PC-9 (cell line): ENCODE measurements at places on chromosomes 12 and 14. TPM values are rescaled to one million over a fixed set of nuclear protein-coding genes. Genes with fewer than 3 reads are reported as not detected.
A peak's percentile ranks its signal among the peaks of the same experiment; 100 is the strongest.

DNA sequence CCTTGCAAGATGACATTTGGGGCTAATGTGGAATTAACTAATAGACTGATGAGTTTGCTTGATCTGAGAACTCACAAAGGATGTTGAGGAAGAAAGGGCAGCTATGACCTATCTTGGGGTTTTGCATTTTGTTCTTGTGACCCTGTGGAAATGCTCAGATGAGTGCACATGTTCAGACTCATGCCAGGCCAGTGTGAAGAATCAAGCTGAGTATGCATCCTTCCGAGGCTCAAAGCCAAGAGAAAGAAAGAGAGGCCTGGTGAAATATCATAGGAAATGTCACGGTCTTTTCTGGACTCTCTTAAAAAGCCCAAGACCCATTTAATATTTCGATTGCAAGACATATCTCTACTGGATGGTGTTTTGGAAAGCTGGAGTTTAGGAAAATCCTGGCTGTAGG is 96.3 kb downstream of the CACNA1C start:
- no peak for DNase-seq

DNA sequence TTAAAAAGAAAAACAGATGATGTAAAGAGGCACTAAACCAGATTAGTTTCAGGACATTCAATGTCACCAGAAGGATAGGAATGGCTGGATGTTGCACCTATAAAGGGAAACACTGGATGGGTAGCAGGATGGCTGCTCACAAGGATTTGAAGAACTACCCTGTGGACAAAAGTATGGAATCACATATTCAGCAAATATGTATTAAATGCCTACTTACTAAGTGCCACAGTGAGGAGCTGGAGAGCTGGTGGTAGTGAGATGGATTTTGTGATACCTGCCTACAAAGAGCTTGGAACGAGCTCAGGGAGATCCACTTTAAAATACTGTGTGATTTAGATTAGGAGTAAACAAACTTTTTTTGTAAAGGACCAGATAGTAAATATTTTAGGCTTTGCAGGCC is 316.2 kb downstream of the PAWR start:
- DNase-seq = no peak

DNA sequence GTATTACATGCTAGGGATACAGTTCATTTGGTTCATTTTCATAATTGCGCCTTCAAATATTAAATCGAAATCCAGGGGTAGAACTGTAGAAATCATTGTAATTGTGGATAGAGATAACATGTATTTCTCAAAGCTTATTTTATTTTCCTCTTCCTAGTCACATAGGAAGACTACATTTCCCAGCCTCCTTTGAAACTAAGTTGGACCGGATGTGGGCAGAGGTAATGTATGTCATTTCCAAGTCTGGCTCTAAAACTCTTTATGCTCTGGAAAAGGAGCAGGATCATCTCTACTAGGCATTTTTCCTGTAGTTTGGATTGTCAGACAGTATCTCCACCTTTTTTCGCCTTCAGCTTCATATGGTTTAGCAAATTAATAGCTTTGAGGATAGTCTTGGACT is 70.1 kb upstream of the CRY1 start:
- no peak for DNase-seq

Gene KLRC1
- total RNA-seq = not detected in 2 replicates

GRCh38 chr14:33347796-33348195 is 409.1 kb downstream of the NPAS3 start:
- DNase-seq = no peak

Gene ARMH4
- total RNA-seq = not detected in 2 replicates

- DNase-seq = no peak
These were observed 716 bp downstream of the TMEM179 start for GRCh38 chr14:104603711-104604401.

- DNase-seq = no peak
These were observed at the start of gene RNASE7 for GRCh38 chr14:21041676-21042433. Gene RNASE7, plus strand, starts transcription at chr14:21042362. Its CDS starts 631 bp downstream, at chr14:21042993.

DNA sequence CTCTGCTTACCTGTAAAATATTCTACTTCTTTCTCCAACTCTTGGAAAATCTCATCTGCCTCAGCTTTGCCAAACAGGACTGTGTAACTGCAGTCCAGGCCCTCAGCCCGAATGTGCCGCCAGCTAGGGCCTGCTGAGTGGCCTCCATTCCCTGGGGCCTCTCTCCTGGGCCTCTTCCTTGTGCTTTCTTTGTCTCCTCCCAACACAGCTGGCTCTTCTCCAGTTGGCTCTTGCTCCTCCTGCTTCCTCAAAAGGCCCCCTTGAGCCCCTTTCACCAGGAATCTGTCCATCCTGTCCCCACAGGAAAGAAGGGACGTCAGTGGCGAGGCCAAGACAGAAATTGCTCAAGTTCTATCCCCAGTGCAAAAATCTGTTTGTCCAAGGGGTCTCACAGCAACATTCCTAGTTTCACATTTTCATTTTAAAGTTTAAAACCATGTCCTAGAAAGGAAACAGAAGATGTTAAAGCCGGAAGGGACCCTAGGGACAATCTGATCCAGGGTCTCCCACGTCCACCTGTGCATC is 713 bp downstream of the ALKBH2 start:
- no peak for DNase-seq

DNA sequence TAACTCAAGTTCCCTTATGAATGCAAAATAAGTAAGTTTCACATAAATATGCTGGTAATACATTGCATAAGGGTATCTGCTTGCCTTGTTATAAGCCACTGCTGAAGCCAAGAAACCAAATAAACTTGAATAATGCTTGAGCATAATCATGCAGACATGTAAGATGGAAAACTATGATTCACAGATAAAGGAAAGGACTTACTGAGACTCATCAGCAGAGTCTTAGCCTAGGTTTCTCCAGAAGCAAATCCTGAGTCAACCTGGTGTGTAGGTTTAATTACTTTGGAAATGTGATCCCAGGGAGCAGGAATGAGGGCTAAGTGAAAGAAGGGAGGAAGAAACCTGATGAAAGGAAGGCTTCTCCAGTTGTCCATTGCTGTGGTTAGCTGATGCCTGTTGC is 107.7 kb upstream of the BTG1 start:
- DNase-seq = no peak

DNA sequence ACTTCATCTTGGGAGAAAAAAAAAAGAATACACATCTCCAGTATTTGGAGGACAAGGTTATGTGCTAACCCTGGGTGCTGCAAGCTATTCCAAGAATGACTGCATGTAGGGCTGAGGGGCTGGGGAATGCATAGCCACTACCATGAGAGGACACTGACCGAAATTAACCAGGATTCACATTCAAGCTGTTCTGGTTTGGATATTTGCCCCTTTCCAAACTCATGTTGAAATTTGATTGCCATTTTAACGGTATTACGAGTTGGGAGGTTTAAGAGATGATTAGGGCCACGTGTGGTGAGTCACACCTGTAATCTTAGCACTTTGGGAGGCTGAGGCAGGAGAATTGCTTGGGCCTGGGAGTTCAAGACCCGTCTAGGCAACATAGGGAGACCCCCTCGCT is 18.5 kb upstream of the MARK3 start:
- DNase-seq = no peak

Gene MFAP5
- 14.6 and 18.9 TPM in 2 replicates for total RNA-seq

GRCh38 chr12:94980577-94980976 is 22.9 kb downstream of the NDUFA12 start:
- DNase-seq = no peak

GRCh38 chr14:48723841-48724495 is 862.2 kb downstream of the RPS29 start:
- DNase-seq = no peak

- DNase-seq = no peak
These were observed 292.6 kb upstream of the SYT1 start for GRCh38 chr12:78571953-78572352.

- no peak for DNase-seq
These were observed 23.7 kb downstream of the SEL1L start for GRCh38 chr14:81509838-81510452.

DNA sequence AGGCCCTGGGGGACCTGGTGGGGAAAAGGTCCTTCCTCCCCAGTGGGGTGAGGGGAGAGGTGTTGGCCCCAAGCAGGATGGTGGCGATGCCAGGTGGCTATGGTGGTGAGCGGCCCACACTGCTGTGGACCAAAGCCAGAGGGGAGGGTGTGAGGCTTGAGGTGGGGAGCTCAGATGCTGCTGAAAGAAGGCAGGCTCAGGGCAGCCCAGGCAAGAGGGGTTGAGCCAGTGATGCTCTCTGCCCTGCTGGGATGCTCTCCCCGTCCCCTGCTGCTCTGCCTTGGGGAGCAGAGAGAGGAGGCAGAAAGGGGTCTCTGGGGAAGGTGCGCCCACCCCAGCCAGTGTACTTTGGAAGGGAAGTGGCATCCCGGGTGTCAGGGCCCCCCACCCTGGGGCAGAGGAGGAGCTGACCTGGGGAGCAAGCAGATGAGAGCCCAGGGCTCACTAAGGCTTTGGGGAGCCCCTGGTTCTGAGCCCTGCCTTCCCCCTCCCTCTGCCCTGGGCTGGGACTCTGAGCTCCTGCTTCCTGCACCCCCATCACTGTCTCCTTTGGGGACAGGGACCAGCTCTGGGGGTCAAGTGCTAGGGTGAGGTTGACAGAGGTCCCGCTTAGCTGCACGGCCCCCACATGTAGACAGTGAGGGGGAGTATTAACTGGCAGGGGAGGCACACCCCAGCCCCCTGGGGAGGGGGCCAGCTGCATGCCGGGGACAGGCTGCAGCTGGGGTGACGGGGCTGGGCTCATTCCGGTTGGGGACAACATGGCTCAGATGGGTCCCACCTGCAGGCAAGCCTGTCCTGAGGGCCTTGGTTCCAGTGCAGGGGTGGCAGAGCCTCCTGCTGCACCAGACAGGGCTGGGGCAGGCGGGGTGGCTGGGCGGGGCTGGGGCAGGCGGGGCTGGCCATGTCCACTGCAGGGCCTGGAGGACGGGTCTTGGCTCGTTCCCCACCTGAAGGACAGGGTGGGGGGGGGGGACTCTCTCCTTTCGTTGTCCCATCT is 124.4 kb downstream of the KIF26A start:
- DNase-seq = no peak

DNA sequence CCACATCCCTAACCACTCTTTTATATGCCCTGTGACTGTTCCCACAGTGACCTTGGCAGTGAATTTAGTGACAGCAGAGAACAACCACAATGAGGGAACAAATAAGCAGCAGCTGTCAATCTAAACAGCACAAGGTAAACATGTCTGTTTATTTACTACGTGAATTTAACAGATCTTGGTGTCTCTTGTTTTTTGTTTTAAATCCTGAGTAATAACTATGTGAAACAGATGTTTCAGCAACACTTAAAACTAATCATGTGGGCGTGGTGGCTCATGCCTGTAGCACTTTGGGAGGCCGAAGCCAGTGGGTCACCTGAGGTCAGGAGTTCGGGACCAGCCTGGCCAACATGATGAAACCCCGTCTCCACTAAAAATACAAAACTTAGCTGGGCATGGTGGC is 17.0 kb upstream of the CFAP54 start:
- no peak for DNase-seq

Gene PRPH
- 0.46 and 0.60 TPM in 2 replicates for total RNA-seq

Gene B3GNT4
- total RNA-seq = 2.8 and 3.1 TPM in 2 replicates

Gene WNT1
- not detected in 2 replicates for total RNA-seq

DNA sequence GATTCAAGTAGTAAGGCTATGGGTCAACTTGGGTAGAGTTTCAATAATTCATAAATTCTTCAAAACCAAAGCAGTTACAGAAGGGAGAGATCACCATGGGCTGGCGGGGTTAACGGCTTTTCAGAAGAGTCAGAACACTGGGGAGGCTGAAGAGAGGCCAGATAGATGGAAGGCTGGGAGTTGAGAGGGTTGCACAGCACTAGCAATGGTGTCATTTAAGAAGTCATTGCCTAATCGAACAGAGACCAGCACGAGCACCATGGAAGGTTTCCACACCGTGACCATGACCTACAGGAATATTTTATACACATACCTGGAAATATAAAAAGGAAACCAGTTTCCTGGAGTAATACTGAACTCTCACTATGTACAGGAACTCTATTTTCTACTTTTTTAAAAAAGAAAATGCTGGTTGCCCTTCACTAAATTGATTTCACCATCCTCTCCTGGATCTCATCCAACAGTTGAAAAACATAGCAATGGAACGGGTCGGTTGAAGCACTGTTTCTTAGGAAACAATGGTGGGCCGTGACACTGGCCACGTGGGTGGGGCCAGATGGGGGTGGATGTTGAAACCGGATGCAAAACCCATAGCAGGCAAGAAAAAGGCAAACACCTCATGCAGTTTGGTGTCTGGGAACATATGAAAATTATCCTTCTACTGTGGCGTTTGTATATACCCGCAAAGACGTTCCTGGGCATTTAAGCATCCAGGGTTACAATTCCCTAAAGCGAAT is 38.0 kb upstream of the RIN3 start:
- DNase-seq = no peak

- DNase-seq = peak; percentile 69
These were observed 501 bp downstream of the RIMKLB start for GRCh38 chr12:8698132-8698851.

Gene KRT75
- not detected in 2 replicates for total RNA-seq

Gene TAS2R50
- 1.6 and 2.3 TPM in 2 replicates for total RNA-seq

DNA sequence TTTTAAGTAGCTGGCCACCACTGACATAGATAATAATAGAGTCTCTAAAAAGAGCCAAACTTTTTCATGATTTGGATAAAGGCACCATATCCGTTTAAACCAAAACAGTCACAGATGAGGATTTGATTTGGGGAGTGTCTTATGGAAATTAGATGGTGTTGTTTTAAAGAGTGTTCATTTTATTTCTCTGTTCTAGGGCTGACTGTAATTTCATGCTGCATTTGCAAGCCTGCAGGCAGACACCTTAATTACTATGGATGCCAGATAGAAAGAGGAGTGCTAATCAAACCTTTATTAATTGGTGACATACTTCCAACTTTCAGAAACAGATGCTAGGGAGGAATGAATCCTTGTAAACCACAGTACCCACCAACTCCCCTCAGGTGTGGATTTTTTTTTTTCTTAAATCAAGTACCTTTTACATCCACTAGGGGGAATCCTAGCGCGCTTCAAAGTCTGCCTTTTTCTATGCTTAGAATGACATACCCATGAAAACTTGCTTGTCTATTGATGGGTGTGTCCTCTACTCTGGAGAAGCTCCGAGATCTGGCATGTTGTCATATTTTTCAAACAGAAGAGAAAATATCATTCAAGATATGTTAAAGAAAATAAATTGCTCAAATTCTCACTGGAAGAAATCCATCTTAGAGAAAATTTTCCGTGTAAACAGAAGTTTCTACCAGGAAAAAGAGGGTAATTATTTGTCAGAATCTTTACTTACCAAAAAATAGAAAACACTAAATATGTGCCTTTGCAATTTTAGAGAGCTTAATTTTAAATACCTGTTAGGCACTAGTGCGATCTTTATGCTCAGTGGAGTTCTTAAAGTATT is 14.2 kb upstream of the PLXNC1 start:
- peak; percentile 9 for DNase-seq

- peak; percentile 70 for DNase-seq
These were observed 9.4 kb upstream of the HVCN1 start for GRCh38 chr12:110698171-110698902.

Gene JAG2
- total RNA-seq = 17.8 and 20.5 TPM in 2 replicates

DNA sequence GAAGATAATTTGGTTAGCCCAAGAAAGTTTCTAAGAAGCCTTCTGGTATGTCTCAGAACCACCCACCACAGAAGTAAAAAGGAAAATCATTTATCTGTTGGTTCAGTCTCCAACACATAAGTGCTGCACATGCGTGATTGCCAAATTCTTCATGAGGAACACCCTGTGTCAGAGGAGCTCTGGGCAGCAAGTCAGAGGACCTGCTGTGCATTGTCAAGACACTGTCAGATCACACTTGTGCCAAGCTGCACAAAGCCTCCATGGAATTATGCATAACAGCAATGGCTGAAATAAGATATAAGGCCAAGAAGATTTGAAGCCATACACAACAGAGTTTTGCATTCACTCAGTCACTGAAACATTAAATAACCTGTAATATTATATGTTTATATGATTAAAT is 1304.7 kb upstream of the FLRT2 start:
- DNase-seq = no peak

Gene LMNTD1
- total RNA-seq = not detected in 2 replicates

GRCh38 chr14:94079891-94080620 is 946 bp downstream of the DDX24 start:
- DNase-seq = no peak
